COR-L47 (cell line): ENCODE measurements at places on chromosomes 16 and 17.

DNA sequence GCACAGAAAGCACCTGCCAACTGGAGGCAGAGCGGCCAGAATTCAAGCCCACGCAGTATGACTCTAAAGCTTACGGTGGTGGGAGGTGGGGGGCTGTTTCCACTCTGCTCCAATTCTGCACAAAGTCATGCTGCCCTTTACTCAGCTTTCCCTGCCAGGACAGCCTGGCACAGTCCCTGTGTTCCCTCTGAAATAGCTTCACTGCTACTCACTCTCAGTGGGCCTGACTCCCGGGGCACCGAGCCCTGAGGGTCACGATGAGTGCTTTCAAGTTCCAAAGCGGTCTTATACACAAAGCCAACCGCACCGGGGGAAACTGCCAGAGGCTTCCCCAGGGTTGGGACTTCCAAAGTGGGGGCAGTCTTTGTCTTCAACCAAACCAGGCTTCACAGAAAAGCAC, 306.1 kb upstream of the XYLT1 start:
- no peak for DNase-seq

- DNase-seq: no peak
Observed at GRCh38 chr16:26129997-26130396, 438.2 kb downstream of the HS3ST4 start.

DNA sequence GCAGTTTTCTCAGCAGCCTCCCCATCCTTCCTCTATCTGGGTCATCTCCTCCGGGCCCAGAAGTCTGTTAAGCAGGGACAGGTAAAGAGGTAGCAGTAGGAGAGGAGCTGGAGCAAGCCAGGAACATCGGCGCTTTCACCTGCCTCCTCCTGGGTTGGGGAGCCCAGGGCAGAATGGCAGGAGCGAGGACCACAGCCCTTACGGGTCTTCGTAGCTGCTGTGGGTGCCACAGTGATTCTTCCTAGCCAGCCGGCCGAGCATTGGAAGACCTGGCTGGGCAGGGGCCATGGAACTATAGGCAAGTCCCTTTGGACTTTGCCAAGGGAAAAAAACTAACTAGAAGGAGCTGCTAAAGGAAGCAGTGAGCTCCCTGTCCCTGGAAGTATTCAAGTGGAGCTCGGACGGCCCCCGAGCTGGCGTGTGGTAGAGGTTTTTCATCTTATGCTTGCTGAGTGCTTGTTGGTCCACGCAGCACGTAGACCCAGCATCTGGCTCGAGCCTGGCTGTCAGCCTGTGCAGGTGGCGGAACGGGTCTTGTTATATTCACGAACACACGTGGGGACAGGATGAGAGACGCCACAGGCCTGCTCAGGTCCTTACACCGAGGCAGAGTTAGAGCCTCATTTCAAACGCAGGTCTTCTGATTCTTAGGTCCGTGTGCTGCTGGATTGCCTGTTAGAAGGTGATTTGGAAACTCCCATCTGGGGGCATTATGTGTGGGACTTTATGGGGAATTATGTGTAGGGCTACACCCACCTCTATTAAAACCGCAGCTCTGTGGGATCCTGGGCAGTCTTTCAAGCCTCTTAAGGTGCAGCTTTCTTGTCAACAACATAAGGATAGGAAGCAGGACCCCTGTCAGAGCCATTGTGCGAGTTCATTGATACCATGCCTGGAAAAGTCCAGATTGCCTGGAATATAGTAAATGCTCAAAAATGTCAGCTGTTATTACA, 54.8 kb downstream of the OR1D5 start:
- no peak for DNase-seq

DNA sequence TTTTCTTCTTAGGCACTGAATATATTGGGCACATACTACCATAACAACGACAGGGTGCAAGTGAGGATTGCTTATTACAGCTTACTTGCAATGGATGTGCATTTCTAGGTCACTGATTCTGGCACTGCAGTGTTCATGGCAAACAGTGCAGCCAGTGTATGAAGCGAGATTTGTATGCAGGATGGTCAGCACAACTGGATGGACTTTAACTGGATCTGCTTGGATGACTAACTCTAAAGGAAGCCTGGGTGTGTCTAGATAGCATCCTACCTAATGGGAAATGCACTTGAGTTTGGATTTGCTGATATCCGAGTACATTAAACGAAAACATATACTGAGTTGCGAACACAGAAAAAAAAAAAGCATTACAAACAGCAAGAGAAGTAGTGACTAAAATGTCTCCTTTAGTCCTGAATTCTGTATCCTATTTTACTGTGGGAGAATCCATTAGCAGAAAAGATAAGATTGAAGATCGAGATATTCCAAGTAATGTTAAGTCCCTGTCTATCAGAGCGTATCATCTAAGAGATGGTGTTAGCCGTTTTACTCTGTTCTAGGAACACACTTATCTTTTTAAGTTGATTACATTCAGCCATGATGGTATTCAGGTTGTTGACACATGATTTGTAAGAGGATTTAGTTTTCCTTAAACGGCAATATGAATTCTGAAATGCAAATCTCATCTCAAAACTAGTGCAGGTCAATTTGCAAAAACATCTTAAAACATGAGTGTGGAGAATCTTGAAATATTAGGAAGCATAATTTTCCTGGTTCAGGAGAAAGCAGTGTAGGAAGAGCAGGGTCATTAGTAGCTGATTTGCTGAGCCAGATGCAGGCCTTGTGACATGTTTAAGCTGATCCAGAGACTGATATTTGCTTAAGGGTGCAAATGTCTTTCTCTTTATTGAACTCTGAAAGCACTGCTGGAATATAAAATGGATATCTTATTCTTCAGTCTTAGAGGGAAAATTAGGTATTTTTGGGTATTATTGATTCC, 142.6 kb upstream of the CPHXL start:
- DNase-seq: no peak

DNA sequence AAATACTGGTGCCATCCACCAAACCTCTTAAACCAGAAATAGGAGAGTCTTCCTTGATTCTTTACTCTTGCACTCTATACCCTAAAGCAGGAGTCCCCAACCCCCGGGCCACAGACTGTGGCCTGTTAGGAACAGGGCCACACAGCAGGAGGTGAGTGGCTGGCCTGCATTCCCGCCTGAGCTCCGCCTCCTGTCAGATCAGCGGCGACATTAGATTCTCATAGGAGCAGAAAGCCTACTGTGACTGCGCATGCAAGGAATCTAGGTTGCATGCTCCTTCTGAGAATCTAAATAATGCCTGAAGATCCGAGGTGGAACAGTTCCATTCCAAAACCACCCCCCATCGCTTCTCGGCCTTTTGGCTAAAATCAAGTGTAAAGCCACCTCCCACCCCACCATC, 30.3 kb upstream of the SRCIN1 start:
- DNase-seq: no peak

DNA sequence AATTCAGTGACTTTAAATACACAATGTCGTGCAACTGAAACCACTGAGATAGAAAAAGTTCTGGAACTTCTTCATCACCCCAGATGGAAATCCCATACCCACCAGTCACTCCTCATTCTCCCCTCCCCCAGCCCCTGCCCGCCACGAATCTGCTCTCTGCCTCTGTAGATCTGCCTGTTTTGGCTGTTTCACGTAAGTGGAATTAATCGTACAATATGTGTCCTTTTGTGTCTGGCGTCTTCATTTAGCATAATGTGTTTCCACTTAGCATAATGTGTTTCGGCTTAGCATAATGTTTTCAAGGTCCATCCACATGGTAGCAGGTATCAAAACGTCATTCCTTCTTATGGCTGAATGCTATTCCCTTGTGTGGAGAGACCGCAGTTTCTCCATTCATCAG, 3.5 kb upstream of the SPPL2C start:
- DNase-seq: no peak

- DNase-seq: no peak
Observed at GRCh38 chr16:66382171-66382965, 15.9 kb downstream of the CDH5 start.

GRCh38 chr17:3004150-3004801, 59.1 kb downstream of the OR1D5 start:
- peak; percentile 91 for DNase-seq

GRCh38 chr16:15854061-15854460, 2.8 kb downstream of the MYH11 start:
- DNase-seq: no peak

DNA sequence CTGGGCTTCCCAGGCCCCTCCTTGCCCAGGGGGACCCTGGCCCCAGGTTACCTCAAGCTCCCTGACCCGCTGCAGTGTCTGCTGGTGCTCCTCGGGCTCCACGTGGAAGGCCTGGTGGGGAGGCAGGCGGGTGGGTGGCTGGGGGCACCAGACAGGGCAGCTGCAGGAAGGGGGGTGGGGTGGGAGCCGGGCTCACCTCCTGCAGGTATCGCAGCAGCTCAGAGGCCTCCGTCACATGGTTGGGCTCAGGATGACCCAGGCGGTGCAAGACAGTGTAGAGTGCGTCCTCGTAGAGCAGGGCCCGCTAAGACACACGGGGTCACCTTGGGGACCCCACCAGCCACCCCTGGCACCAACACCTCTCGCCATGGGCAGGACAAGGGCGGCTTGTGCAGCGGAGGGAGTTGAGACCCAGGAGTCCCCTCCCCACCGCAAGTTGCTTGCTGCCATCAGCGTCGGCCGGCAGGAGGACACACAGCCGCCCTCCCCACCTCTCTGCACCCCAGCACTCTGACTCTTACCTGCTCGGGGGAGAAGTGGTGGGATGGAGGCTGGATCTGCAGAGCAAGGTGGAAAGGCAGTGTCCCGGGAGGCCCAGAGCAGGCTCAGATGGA, 1.1 kb downstream of the UNC13D start:
- no peak for DNase-seq

DNA sequence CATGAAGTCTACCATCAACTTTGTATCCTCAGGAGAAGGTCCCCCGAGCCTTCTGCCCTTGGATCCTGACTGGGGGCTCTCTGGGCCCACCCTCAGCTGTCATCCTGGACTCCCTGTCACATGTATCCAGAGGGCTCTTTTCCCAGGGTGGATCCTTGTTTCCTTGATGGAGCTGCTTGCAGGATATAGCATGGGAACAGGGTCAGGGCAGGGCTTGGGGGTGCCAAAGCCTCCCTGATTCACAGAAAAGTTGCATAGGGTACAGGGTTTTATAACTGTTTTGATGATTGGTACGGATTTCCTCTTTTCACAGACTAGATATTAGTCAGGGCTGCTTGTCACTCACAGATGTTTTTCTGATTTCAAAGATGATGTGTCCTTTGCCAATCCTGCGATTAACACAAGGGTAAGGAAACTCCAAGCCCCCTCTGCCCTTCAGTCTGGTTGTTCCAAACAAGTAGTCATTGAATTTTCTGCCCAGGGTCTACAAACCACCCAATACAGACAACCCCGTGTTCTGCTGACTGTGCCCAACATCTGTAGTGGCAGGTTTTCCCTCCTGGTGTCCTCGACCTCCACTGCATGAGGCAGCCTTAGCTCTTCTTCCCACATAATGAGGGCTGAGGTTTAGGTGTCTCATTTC, 20.6 kb upstream of the SLC35G3 start:
- no peak for DNase-seq

GRCh38 chr17:77734371-77735080, 224.0 kb upstream of the TNRC6C start:
- peak; percentile 89 for DNase-seq

GRCh38 chr17:13885550-13885949, 183.8 kb upstream of the COX10 start:
- no peak for DNase-seq

- no peak for DNase-seq
Observed at GRCh38 chr16:17083628-17084027, 387.1 kb downstream of the XYLT1 start.

- DNase-seq: no peak
Observed at GRCh38 chr16:85536411-85537330, 76.5 kb upstream of the GSE1 start.

- DNase-seq: no peak
Observed at GRCh38 chr17:80790021-80790765, 201.4 kb upstream of the CHMP6 start.

GRCh38 chr16:625117-625976, 5.4 kb upstream of the WFIKKN1 start:
- DNase-seq: no peak

- DNase-seq: peak; percentile 85
Observed at GRCh38 chr16:71883849-71884638, at the start of gene ZNF821. Gene ZNF821 (minus strand): TSS chr16:71884182. CDS start chr16:71879946, 4,236 bp downstream.
